GM23248 (cell line): ENCODE measurements at places on chromosomes 1 and 21. TPM values are rescaled to one million over a fixed set of nuclear protein-coding genes. Genes with fewer than 3 reads are reported as not detected.
A peak's percentile ranks its signal among the peaks of the same experiment; 100 is the strongest.

DNA sequence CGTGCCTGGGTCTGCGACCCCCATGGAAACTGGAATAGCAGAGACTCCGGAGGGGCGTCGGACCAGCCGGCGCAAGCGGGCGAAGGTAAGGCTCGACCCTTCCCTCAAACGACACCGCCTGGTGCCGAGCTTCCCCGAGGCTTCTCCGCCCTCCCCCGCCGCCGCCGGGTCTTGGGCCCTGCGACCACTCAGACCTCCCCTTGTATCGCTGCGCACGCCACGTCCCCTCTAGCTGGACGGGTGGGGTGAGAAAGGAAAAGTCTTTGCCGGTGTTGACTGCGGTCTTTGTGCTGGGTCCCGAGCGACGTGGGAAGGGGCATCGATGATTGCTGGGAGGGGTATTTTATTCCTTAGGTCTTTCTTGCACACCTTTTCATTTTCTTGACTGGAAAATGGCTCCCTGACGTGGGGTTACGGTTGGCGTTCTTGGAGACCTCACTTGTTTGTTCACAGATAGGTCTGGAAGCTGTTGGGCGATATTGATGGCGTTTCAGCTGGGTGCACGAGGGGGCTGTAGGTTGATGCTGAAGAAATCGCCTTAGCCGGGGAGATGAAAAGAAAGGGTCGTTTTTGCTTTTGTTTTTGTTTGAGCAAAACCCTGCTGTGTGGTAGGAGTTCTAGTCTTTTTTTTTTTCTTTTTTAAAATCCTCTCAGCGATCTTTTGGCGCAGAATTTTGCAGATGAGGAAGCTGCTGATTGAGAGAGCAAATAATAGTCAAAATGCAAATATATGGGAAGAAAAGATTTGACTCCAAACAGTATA is 776 bp downstream of the KDM1A start:
- H3K4me1 ChIP-seq, result peaks cover 8% of the 10 kb centered on the region; the same call in 1 of the 2 replicates
- no peaks in the 10 kb centered on the region for H3K36me3 ChIP-seq
- H3K4me3 ChIP-seq, result peak overlapping the region; percentile 94
- peak overlapping the region; percentile 78 for H3K27ac ChIP-seq

DNA sequence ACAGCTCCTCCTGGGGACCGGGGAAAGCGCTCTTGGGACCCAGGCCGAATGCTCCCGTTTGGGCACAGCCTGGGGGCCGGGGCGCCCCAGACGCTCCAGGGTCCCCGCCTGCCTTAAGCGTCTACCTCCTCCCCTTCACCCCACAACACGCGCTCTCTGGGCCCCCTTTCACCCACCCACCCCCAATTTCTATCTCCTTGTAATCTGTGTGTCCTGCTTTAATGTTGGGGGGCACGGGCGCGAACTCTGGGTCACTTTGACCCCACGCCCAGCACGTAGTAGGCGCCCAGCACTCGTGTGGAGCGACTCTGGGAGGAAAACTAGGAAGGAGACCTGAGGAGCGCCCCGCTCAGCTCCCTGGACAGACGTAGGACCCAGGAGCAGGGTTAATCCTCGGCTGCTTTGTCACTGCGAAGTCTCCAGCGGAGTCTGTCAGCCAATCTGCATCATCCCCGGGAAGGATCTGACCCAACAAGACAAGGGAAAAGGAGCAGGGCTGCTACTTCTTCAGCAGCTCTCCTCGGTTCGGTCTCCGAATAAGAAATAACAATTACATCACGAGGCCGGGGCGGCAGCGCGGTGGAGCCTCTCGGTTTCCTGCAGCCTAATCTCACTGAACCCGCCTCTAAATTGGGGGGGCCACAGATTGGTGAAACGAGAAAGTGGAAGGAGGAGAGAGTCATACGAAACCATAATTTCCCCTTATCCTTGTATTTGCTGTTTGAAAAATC is 757 bp upstream of the NRIP1 start:
- H3K36me3 ChIP-seq, result no peaks in the 10 kb centered on the region
- no peaks in the 10 kb centered on the region for H3K27me3 ChIP-seq
- H3K4me3 ChIP-seq, result peak overlapping the region; percentile 96
- peak; percentile 92 for DNase-seq

DNA sequence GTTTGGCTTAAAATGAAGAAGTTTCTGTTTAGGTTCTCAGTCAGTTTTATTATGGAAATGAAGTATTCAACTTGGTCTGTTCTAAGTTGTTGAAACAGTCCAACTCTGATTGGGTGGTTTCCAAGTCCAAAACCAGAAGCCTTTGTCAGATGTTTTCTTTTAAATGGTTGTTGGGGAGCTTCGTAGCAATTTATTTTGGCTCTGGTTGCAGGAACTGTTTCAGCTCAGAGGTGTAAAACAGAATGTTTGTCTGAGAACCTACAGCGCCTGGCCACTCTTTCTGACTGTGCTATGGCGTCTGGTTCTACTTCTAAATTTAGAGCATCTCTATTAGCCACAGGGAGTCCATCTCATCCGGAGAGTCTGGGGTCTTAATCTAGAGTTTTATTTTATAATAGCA is 582.6 kb upstream of the TMPRSS15 start:
- no peak overlapping the region for H3K4me3 ChIP-seq
- DNase-seq, result no peak
- no peaks in the 10 kb centered on the region for H3K36me3 ChIP-seq
- H3K27me3 ChIP-seq, result no peaks in the 10 kb centered on the region
- H3K27ac ChIP-seq, result no peak overlapping the region

DNA sequence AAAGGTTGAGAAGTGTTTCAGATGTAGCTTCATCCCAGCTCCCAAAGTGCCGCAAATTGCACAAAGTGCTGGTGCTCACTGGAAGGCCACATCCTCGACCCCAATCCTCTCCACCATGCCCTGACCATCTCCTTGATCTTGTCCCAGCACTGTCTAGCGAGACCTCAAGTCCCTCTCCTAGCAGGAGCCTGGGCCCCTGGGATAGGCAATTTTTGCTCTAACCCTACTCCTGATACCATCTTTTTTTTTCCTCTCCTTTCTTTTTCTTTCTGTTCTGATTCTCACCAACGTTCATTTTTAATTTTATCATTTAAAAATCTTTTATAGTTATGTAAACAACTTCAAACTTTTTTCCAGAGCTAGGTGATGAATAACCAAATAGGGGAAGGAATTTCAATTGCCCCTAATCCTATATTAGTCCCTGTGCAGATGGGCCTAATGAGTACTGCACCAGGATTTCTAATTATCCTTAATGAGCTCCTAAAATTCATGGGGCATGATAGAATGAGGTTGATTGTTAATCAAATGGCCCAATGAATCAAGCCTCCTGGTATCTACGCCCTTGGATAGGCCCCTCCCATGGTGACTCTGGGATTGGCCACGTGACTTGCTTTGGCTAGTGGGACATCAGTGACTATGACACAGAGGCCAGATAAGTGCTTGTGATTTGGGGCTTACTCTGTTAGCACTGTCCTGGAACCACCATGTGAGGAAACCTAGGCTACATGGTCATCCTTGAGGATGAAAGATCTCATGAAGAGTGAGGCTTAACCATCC is 41.5 kb upstream of the TENT5B start:
- H3K27me3 ChIP-seq, result no peaks in the 10 kb centered on the region
- no peaks in the 10 kb centered on the region for H3K36me3 ChIP-seq
- no peaks in the 10 kb centered on the region for H3K4me1 ChIP-seq
- H3K4me3 ChIP-seq, result no peak overlapping the region
- H3K27ac ChIP-seq, result no peak overlapping the region

DNA sequence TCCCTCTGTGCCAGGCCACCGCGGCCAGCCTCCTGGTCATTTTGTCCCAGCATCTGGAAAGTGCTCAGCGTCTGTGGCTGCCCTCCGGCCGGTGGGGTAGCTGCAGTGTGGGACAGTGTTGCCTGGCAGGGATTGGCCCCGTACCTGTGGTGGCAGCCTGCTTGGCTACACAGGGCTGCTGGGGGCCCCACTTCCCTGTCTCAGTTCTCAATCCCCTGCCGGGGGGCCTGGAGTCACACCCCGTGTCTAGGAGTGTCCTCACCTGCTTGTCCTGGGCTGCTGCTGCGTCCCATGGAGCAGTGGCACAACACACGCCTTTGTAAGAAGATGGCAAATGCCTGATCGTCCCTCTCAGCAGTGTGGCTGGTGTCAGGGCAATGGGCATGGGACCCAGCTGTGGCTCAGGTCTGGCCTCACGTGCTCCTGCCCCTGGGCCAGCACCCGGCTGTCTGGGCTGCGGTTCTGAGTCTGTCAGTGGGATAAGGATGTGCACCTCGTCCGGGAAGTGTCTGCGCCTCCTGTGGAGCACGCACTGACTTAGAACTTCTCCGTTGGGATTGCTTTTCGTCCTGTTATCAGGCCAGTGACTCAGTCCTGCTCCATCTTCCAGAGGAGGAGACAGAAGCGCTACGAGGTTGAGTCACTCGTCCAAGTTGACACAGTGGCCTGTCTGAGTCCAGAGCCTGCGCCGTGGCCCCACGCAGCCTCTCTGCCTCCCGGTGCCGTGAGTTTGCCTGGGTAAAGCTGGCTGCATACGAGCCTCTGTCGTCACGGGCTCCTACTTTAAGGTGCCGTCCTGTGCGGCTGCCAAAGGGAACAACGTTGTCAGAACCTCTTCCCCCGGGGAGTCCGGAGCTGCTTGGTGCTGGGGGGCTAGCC is 41.0 kb downstream of the CRYAA start:
- DNase-seq, result peak; percentile 50
- H3K36me3 ChIP-seq, result no peaks in the 10 kb centered on the region
- H3K27ac ChIP-seq, result no peak overlapping the region
- peaks cover 30% of the 10 kb centered on the region; the same call in 1 of the 2 replicates for H3K27me3 ChIP-seq
- H3K4me1 ChIP-seq, result no peaks in the 10 kb centered on the region
- H3K4me3 ChIP-seq, result no peak overlapping the region

- no peaks in the 10 kb centered on the region for H3K36me3 ChIP-seq
- H3K27ac ChIP-seq, result no peak overlapping the region
- DNase-seq, result peak; percentile 37
- H3K4me3 ChIP-seq, result 0 out of 2 replicates have a peak overlapping the region, but pooled peaks have one; percentile 27
Measured at GRCh38 chr1:12620488-12620865, 2.5 kb upstream of the DHRS3 start.

DNA sequence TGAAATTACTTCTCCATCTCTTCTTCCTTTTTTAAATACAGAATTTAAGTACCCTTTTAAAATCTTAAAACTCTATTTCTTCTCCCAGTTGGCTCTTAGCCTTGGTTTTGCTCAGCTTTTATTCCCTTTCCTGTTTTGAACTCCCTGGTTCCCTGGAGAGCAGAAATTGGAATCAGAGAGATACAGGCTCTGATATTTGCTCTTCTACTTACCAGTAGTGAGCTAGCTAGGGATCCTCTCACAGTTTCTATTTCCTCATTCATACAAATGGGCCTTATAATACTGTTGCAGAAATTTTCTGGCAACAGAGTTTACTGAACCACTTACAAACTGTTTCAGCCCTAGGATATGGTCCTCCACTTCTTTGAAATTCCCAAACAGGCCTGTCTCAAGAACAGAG is 606.3 kb downstream of the NUF2 start:
- no peaks in the 10 kb centered on the region for H3K4me1 ChIP-seq
- H3K4me3 ChIP-seq, result no peak overlapping the region
- H3K36me3 ChIP-seq, result no peaks in the 10 kb centered on the region
- no peak overlapping the region for H3K27ac ChIP-seq

DNA sequence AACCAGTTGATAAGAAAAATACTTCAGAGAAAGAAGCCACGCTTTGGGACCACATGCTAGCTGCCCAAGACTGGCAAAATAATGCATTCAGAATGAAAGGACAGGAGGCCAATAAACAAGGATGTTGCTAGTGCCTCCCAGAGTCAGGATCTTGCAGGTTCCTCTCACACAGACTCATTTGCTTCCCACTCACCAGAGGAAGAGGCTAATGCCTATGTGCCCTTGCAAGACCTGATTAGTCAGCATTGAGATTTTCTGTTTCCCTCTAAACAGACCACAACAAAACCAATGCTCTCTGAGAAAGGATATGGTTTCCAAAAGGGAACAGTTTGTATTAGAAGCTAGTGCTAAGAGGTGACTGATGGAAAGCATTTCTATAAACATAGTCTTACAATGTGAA is 85.7 kb downstream of the NRDC start:
- no peak overlapping the region for H3K4me3 ChIP-seq
- peaks cover 5% of the 10 kb centered on the region; the same call in 1 of the 2 replicates for H3K4me1 ChIP-seq
- DNase-seq, result peak; percentile 84
- peak overlapping the region; percentile 76 for H3K27ac ChIP-seq

GRCh38 chr1:208216062-208216461 is 28.1 kb downstream of the PLXNA2 start:
- H3K27ac ChIP-seq, result peak overlapping the region; percentile 25
- no peaks in the 10 kb centered on the region for H3K27me3 ChIP-seq
- no peaks in the 10 kb centered on the region for H3K36me3 ChIP-seq
- H3K4me1 ChIP-seq, result peaks cover 45% of the 10 kb centered on the region
- no peak overlapping the region for H3K4me3 ChIP-seq

GRCh38 chr1:2472109-2472508 is 4.0 kb upstream of the PLCH2 start:
- no peak overlapping the region for H3K27ac ChIP-seq
- H3K27me3 ChIP-seq, result peaks cover 19% of the 10 kb centered on the region; the same call in 1 of the 2 replicates
- H3K4me1 ChIP-seq, result no peaks in the 10 kb centered on the region
- no peak overlapping the region for H3K4me3 ChIP-seq
- H3K36me3 ChIP-seq, result no peaks in the 10 kb centered on the region

GRCh38 chr1:204878621-204879234 is 8.1 kb downstream of the NFASC start:
- H3K4me1 ChIP-seq, result no peaks in the 10 kb centered on the region
- no peaks in the 10 kb centered on the region for H3K27me3 ChIP-seq
- no peaks in the 10 kb centered on the region for H3K36me3 ChIP-seq
- no peak for DNase-seq
- H3K4me3 ChIP-seq, result no peak overlapping the region

DNA sequence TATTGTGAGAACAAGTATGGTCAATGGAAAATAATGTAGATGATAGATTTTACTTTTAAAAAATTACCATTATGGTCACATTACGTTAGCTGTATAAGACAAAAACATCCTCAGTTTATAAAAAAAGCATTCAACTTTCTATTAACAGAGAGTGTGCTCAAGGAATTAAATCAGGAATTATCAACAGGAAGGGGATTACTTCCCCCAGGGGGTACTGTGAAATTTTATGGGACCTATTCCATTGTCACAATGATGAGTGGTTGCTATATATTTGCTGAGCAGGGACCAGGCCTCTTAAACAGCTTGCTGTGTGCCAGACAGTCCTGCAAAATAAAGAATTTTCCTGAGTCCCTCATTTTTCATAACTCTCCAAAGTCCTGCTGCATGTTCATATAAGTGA is 21.2 kb downstream of the JAM2 start:
- no peaks in the 10 kb centered on the region for H3K36me3 ChIP-seq
- no peak for DNase-seq
- H3K27me3 ChIP-seq, result no peaks in the 10 kb centered on the region

GRCh38 chr21:42459546-42460215 is 36.3 kb downstream of the RSPH1 start:
- no peak overlapping the region for H3K4me3 ChIP-seq
- no peak overlapping the region for H3K27ac ChIP-seq
- DNase-seq, result no peak
- no peaks in the 10 kb centered on the region for H3K27me3 ChIP-seq

- H3K4me1 ChIP-seq, result 0 out of 2 replicates have a peak, but pooled peaks cover 4% of the 10 kb centered on the region
- no peaks in the 10 kb centered on the region for H3K36me3 ChIP-seq
- DNase-seq, result peak; percentile 34
- H3K4me3 ChIP-seq, result no peak overlapping the region
- peaks cover 3% of the 10 kb centered on the region; the same call in 1 of the 2 replicates for H3K27me3 ChIP-seq
- no peak overlapping the region for H3K27ac ChIP-seq
Measured at GRCh38 chr21:45347712-45348499, 57.1 kb upstream of the COL18A1 start.

The AMY1A gene
- total RNA-seq, result not detected in 2 replicates

The CD84 gene
- total RNA-seq, result not detected in 2 replicates

The SLC22A15 gene
- 14.7 and 15.0 TPM in 2 replicates for total RNA-seq

The NBPF9 gene
- 14.3 and 15.9 TPM in 2 replicates for total RNA-seq

The TAS1R1 gene
- not detected in 2 replicates for total RNA-seq

The AXDND1 gene
- total RNA-seq, result not detected in 2 replicates

The FCRL1 gene
- not detected in 2 replicates for total RNA-seq

The KCNQ4 gene
- total RNA-seq, result not detected in 2 replicates

The ALG14 gene
- 1.8 and 13.0 TPM in 2 replicates for total RNA-seq

The GPR52 gene
- total RNA-seq, result not detected in 2 replicates

The MRPS14 gene
- 7.5 and 19.6 TPM in 2 replicates for total RNA-seq
